ENCODE measurements at places on chromosomes 11 and 22.
A peak's percentile ranks its signal among the peaks of the same experiment; 100 is the strongest.

GRCh38 chr11:970319-970871 is 44.7 kb downstream of the AP2A2 start:
- peak; percentile 49 for DNase-seq

DNA sequence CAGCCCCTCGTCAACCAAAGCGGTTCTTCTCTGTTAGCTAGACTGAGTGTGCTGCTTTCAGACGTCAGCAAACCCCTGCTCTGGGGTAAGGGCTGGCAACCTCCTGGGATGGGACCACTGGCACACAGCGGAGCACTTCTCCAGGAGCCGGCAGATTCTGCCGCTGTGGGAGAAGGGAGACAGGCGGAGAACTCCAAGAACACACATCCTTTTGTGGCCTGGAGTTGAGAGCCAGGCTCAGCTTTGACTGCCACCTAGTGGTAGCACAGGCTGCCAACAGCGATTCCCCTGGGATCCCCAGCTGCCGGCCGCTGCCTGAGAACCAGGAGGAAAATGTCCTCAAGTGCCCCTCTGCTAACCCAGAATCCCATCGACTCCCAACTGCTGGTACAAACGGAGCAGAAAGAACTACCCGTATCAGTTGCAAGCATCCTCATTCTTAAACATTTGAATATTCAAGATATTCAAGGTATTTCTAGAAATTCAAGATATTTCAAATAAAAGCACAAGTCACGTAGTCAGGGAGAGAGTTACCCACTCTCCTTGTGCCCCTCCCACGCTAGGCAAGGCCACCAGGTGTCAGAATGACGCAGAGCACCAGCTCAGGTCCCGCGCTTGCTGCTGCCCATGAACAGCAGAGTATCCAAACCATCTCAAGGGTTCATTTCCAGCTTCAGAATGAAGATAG is 4.9 kb downstream of the LTO1 start:
- DNase-seq: peak; percentile 54

DNA sequence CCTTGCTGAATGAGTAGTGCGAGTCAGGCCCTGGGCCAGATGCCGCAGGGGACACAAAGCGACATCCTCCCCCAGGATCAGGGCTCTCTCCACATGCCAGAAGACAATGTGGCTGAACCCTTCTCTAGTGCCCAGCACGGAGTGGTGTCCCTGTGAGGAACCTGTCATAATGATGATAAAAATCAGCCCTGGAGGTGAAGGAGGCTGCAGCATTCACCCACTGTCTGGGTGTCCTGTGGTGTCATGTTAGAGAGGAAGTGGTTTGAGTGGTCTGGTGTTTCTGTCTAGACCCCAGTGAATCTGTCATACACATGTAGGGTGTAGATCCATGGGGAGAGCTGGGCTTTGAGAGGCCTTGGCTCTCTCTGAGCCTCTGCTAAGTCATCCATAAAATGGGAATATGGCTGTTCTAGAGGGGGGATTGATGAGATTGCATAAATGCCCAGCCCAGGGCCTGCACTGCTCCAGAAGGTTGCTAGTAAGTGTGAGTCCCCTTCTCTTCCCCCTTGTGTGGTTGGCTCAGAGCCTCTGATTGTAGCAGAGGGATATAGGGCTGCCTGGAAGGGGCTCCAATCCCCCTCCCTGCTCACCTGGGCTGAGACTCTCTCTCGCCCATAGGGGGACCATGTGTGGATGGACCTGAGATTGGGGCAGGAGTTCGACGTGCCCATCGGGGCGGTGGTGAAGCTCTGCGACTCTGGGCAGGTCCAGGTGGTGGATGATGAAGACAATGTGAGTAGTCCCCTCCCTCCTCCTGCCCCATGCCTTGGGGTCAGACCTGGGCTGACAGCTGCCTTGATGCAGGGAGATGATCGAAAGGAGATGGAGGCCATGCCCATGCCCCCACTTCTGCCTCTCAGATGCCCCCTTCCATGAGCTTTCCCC is 14.3 kb downstream of the MYO7A start:
- no peak for DNase-seq

GRCh38 chr11:120229451-120230424 is 10.2 kb upstream of the POU2F3 start:
- no peak for DNase-seq

- DNase-seq: no peak
Observed at GRCh38 chr11:2869561-2870427, 15.8 kb downstream of the CDKN1C start.

DNA sequence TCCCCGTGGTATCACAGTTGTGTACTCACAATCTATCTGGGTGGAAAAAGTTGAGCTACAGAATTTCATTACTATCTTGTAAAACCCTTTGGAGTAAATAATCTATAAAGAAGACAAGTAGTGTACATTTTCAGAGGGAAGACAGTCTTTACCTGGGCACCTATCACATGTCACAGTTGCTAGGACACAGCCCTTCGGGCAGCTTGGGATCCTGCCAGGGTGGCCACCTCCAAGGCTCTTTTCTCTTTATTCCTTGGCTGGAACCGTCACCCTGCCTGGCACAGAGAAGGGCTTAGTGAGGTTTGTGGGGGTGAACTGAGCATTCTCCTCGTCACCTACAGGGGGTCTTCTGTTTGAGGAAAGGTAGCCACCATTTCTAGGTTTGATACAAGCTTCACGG is 23.6 kb downstream of the LRRC74B start:
- no peak for DNase-seq

- no peak for DNase-seq
Observed at GRCh38 chr11:119025978-119026766, 4.5 kb downstream of the SLC37A4 start.

DNA sequence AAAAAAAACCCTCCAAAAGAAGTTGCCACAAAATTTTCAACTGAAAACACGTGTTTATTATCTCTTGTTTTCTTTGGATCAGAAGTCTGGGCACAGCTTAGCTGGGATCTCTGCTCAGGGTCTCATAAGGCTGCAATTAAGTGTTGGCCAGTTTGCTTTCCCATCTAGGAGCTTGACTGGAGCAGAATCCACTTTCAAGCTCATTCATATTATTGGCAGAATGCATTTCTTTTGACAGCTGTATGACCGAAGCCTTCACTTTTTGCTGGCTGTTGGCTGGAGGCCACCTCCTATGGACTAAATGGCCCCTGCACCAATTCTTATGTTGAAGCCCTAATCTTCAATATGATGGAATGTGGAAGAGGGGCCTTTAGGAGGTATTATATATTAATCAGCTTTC is 139.6 kb downstream of the DDX10 start:
- DNase-seq: no peak

DNA sequence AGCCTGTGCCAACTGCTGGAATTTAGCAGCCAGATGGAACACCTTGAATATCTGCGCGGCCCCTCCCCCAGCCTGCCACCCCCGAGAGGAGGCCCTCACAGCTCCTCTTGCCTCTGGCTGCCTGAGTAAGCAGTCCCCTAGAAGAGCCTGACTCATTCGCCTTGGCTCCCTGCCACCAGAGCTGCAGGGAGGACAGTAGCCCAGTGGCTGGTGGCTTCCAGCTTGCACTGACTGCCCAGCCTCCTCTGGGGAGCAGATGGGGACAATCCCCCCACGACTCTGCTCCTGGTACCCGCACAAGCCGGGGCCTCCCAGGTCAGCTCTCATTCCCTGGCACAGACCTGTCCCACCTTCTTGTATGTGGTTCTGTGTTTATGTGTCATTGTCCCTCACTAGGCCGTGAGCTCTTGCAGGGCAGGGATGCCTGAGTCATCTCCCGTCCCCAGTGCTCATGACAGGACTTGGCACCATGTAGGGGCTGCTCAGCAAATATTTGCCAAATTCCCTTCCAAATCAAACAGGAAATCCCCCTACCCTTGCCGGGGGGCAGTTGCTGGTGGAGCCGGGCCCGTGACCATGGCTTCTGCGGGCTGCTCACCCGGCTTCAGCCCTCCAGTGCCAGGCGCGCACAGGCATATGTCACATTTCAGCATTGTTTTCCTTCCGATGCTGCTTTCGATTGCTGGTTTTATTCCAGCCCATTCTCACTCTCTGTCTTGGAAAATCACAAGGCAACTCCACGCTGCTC is 43.6 kb downstream of the CACNG2 start:
- no peak for DNase-seq

GRCh38 chr11:71525938-71526495 is 1.1 kb upstream of the KRTAP5-7 start:
- no peak for DNase-seq

DNA sequence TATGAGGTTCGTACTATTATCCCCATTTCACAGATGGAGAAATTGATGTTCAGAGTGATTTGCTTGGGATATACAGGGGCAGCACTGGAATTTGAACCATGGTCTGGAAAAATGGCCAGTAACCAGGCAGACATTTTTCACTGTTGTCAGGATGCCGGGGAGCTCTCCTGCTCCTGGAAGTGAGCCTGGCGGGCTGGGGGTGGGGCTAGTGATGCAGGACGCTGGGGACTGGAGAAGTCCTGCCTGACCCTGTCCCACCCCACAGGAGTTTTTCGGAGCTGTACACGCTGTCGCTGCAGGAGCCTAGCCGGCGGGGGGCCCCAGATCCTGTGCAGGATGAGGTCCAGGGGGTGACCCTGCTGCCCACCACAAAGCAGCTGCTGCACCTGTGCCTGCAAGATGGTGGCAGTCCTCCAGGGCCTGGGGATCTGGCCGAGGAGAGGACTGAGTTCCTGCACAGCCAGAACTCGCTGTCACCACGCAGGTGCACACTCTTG is 11.1 kb downstream of the SIPA1 start:
- DNase-seq: no peak

DNA sequence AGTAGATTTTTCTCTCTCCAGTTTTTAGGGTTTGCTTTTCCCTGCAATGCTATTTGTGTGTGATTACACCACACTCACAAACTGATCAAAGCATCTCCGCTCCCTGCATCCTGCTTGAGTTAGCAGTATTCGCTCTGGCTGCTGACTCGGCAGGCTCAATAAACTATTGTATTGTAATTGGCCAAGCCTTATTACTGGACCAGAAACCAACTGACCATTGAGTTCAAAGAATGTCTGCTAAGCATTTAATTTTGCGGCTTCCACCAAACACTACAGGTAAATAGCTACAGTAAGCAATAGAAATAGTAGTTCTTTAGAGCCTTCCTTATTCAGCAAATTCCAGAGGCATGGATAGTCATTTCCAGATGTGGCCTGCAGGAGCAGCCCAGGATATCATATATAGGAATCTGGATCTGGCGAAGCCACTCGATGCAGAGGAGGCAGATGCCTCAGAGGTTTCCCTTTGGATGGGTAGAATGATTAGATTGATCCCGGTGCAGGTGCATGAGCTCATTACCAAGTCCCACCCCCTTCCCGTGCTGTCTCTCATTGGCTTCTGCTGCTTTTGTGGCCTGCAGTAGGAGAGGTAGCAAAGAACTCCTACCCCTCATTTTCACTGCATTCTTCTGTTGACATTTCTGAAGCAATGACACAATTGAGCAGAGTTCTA is 77.3 kb downstream of the COMMD9 start:
- DNase-seq: no peak

- no peak for DNase-seq
Observed at GRCh38 chr22:27267145-27267544, 534.4 kb downstream of the MN1 start.

DNA sequence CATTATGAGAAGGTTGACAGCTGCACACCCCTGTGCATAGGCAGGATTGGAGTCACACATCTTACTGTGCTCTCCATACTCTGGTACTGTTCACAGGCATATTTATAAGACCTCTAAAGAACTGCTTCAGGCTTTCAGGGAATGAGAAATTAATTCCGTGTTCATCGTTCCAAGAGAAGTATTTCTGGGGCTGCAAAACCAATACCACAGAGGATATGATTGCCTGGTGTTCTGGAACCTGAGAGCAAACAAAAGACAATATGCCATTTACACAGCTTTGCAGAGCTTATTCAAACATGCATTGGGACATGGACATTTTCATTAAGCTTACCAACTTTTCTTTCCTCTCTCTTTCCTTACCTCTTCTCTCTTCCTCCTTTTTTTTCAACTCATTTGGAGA is 388.7 kb downstream of the NTM start:
- DNase-seq: no peak

DNA sequence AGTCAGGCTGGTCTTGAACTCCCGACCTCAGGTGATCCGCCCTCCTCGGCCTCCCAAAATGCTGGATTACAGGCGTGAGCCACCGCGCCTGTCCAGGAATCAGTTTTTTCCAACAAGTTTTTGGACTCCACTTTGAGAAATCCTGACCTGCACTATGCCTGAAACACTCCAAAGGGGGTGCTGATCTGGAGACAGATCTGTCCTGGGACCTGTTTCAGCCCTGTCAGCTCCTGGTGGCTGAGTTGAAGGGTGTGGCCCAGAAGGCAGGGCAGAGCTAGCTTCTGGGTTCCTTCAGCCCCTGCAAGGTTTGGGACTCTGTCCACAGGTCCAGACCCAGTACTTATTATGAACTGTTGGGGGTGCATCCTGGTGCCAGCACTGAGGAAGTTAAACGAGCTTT is 1.2 kb downstream of the DNAJC4 start:
- no peak for DNase-seq

DNA sequence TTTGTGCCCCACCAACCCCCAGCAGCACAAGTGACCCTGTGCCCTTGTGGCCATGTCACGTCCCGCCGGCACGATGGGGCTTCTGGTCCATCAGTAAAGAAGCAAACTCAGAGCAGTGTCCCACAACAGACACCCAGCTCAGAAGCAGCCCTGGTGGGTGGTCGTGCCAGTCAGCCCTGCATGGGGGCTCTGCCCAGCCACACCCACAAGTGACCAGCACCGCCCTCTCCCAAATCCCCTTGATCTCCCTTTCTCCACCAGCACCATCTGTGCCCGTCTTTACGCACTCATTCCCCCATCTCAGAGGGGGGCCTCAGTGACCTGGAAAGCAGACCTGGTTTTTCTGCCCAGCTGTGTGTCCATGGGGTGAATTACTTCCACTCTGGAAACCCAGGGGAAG is 149.1 kb downstream of the DSCAML1 start:
- no peak for DNase-seq

- no peak for DNase-seq
Observed at GRCh38 chr11:96340555-96340885, 2.5 kb downstream of the MAML2 start.

- no peak for DNase-seq
Observed at GRCh38 chr22:19644314-19645223, 69.7 kb upstream of the SEPTIN5 start.

- DNase-seq: no peak
Observed at GRCh38 chr11:85774256-85775101, 36.5 kb downstream of the SYTL2 start.

All from CD4-positive, alpha-beta memory T cell (primary cell).